Muscle of arm (tissue), 14 donors: ENCODE measurements at places on chromosomes 5 and 9. TPM values are rescaled to one million over a fixed set of nuclear protein-coding genes. Genes with fewer than 3 reads are reported as not detected.

The MRPS30 gene
- 43.6 TPM for polyA plus RNA-seq

DNA sequence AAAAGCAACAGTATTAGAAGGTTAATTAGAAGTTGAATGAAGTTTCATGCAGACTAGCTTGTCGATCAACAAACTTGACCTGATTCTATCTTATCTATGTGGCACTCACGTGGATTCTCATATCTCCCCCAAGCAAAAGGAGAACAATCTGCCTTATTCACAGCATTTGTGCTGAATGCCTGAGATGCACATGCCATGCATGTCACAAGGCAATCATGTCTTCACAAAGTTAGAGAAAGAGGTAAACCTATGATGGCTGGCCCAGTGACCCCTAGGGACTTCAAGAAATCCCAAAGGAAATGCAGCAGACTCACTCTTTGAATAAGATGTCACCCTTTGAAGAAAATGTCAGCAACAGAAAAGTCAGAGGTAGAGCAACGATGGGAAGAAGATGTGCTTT lies 17.6 kb upstream of the SHOC1 start:
- DNase-seq: no peak

- no peak for DNase-seq
These were observed 2.4 kb upstream of the CCDC112 start for GRCh38 chr5:115298811-115299210.

DNA sequence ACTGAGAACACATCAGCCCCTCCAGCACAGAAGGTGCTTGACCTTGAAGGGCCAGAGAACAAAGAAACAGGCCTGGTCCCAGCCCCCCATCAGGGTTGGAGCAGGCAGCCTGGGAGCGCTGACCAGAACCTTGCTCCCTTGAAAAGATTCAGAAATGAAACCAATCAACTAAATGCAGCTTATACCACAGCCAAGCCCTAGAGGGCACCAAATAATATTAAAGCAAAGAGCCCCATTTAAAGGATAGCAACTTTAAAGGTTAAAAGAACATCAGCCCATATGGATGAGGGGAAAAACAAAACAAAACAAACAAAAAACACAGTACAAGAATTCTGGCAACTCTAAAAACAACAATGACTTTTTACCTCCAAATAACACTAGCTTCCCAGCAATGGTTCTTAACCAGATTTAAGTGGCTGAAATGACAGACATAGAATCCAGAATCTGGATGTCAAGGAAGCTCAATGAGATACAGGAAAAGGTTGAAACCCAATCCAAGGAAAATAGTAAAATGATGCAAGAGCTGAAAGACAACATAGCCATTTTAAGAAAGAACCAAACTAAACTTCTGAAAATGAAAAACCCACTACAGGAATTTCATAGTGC lies 471.9 kb downstream of the MTRR start:
- no peak for DNase-seq

DNA sequence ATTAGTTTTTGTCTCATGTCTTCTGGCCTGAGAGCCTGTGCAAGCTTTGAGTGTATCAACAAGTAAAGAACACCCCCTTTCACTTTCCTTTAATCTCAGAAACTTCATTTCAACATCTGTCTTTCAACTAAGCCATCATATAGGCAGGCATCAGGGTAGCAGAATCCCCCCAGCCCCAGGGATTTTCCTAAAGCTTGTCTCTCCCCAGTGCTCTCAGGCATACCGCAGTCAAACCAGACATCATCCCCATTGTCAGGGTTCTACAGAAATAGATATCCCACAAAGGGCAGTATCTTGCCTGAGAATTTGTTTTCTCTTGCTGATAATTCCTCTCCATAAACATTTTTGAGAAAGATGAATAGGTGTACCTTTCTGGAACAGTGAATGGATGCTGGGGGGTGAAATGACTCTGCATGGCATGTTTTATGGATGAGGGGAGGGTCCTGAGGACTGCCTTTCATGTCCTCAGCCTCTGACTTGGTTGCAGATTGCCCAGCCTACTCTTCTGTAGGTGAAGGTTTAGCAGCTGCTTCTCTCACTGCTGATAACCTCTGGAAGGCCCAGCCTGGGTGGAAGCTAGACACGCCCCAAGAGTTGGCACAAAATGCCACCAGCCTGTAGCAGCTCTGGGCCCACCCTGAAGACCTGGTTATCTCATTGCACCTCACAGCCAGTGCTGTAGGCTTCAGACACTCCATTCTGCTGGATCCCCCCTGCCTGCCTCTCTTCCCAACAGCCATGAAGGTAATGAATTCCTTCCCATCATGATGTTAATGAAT lies 20.5 kb upstream of the SHB start:
- DNase-seq: no peak

GRCh38 chr5:134095887-134096589 lies 18.4 kb upstream of the TCF7 start:
- no peak for DNase-seq

- no peak for DNase-seq
These were observed 127.5 kb upstream of the PLCXD3 start for GRCh38 chr5:41637869-41638268.

DNA sequence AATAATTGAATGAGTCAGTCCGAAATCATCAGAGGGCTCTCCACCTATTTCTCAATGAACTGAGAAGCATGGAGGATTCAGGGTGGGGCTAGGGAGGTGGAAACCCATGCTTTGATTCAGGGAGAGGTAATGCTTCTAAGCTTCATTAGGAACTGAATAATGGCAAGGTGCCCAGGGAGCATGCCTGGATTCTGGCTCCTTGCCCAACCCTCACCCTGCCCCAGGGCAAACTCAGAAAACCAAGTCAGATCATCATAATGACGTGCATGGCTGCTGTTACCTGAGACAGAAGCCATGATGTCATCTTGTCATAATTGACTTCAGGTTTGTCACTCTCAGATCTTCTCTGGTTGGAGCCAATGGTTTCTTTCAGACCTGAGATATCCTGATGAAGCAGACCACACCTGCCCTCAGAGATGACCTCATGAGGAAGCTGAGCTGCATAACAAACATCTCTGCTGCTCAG lies 199.6 kb downstream of the SYK start:
- no peak for DNase-seq
